ENCODE measurements at places on chromosomes 2 and 18.

- DNase-seq: no peak
Observed at GRCh38 chr18:37684590-37684989, 119.0 kb upstream of the CELF4 start.

DNA sequence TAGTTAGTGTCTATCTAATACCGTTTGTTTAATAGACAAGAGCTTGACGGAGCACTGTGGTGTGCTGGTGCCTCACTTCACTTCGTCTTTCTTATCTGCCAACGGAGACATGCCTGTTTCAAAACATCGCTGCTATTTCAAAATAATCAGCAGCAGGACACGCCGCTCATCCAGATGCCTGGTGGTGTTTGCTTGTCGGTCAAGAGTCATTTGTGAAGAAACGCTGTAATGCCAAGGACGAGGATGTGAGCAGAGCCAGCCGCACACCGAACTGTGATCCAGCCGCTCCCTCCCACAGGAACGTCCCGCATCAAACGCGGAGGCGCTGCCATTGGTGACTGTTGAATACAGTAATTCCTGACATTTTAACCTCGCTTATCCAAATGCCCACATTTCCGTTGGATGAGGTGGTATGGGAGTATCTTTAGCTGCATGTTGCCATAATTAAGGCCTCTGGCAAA is 432.4 kb downstream of the FBXO15 start:
- DNase-seq: no peak

GRCh38 chr2:29035016-29035745 is 39.1 kb downstream of the PCARE start:
- DNase-seq: no peak

DNA sequence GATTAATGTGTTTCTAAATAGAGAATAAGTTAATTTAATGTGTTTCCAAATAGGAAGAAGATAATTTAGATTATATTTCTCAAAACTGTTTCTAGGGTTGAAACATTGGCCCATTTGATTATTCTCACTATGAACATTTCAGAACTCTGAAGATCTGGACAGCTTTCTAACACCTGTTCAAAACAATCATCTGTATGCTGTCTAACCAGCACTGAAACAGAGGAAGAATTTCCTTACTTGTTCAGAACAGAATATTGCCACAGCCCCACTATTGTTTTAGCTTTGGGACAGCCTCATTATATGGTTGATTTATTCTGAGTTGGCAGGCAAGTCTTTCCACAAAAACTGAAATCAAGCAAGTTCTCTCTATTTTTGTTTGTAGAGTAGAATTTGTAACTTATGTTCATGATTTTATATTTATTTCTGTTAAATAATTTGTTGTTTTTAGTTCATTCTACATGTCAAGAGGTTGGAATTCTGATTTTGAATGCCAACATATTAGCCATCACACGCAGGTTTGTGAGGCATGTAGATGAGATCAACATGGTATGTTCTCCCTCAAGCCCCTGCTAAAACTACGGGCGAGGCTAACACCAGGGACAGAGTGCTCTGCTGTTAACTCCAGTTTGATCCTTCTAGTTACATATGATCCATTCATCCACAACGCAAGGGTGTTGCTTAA is 11.2 kb downstream of the IL18RAP start:
- DNase-seq: no peak

- DNase-seq: no peak
Observed at GRCh38 chr2:30957591-30957990, 150.3 kb upstream of the CAPN13 start.

DNA sequence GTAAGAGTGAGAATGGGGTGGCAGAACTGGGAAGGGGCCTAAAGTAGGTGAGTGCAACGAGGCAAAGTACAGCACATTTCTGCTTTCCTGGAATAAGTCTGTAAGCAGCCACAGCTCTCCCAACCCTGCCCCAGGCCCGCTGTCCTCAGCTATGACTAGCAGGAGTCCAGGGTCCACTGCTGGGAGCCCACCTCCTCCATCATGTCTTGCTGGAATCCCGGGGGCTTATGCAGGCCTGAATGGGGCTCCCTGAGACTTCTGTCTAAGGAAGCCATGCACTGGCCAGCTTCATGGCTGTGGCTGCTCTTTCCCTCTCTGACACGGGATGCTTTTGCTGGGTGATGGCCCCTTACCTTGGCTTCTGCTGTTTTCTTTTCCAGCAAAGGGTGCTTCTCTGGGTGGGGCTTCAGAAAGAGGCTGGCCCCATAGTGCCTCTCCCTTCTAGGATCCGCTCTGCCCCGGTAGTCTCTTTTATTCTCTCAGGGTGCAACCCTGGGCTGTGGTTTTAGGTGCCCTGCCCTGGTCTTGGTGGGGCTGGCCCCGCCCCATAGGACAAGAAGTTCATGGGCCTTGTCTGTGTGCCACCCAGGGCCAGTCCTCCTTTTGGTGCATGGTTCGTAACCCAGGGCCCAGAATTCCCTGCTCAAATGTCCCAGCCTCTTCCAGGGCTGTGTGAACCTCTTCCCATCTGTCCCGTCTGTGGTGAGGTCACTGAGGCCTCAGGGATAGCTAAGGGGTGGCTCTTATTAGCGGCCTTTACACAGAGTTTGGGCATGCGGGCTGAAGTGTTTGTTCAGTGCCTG is 33.8 kb upstream of the POLE4 start:
- DNase-seq: no peak

DNA sequence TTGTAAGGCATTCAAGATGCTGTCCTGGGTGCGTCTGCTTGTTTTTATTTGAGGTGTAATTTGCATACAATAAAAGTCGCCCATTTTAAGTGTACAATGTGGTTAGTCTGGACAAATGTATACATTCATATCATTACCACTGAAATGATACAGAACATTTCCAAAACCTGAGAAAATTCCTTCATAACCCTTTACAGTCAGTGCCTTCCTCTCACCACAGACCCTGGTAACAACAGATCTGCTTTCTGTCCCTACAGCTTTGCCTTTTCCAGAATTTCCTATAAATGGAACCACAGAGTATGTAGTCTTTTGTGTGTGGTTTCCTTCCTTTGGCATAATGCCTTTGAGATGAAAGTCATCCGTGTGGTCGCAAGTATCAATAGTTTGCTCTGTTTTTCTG is 45.8 kb upstream of the NFU1 start:
- no peak for DNase-seq

GRCh38 chr18:28147674-28148171 is 29.2 kb downstream of the CDH2 start:
- no peak for DNase-seq

DNA sequence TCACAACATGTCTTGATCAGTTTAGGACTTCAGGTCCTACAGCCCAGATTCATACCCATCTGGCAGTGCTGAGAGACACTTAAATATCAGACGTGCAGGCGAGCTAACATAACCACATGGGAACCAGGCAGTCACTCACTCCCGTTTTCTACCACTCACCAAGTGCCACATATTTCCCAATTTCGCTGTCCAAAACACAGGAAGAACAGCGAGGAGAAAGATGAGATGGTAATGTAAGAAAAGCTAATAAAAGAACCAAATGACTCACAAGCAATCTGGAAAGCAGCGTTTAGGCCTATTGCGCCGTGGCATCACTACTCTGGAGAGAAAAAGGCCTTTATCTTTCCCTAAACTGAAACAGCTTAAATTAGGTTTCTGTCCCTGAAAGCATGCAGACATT is 647.8 kb upstream of the SLC39A10 start:
- no peak for DNase-seq

- no peak for DNase-seq
Observed at GRCh38 chr2:146807568-146808168, 1037.2 kb upstream of the ACVR2A start.

- no peak for DNase-seq
Observed at GRCh38 chr2:231634951-231635875, 42.5 kb downstream of the TEX44 start.

GRCh38 chr2:59790186-59791003 is 763.1 kb downstream of the BCL11A start:
- DNase-seq: no peak

DNA sequence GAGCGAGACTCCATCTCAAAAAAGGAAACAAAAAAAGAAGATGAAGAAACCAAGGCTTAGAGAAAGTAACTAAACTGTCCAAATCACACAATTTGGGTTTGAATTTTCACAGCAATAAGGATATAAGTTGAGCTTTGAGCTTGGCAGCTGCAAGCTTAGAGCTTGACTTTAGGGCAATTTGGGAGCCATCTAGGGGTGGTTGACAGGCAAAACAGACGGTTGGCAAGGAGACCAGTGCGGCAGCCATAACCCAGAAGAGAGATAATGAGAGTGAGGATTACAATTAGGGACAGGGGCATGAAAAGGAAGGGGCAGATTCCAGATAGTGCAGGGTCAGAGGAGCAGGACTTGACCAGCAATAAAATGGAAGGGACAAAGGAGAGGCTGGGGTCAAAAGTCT is 382.2 kb upstream of the HNRNPA3 start:
- no peak for DNase-seq

- DNase-seq: no peak
Observed at GRCh38 chr2:70116936-70117552, 29.8 kb downstream of the PCBP1 start.

DNA sequence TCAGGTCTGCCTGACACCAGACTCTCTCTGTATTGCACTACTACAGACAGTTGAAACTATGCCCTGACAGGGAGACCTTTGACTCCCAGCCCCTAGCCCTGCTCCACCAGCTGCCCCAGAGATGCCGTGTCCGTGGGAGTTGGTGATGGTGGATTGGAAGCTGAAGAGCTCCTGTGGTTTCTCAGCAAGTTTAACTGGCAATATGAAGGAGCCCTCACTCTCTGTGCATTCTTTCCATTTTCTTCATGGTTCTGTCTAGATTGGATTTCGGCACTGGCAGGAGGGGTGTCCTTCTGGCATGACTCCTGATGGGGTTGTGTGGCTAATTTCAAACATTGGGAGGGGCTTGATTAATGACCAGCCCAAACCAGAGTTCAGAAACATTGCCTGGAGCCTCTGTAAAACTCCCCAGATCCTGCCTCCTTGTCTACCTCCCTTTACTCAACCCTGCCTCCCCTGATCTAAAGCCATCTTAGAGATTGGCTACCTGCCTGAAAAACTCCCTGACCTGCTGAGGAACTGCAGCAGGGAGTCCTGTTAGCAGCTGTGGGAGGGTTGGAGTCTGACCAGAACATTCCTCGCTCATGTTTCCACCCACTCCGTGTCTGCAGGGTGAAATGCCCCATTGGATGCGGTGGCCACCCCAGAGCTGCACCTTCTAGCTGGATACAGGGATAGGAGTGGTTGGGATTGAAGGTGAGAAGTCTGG is 206.9 kb upstream of the SPRED2 start:
- DNase-seq: no peak

- no peak for DNase-seq
Observed at GRCh38 chr18:35999925-36000324, 27.4 kb downstream of the RMP24 start.

GRCh38 chr2:74472945-74473258 is 422 bp upstream of the MRPL53 start:
- DNase-seq: no peak

- DNase-seq: no peak
Observed at GRCh38 chr2:96396602-96397001, 61.0 kb downstream of the NCAPH start.

DNA sequence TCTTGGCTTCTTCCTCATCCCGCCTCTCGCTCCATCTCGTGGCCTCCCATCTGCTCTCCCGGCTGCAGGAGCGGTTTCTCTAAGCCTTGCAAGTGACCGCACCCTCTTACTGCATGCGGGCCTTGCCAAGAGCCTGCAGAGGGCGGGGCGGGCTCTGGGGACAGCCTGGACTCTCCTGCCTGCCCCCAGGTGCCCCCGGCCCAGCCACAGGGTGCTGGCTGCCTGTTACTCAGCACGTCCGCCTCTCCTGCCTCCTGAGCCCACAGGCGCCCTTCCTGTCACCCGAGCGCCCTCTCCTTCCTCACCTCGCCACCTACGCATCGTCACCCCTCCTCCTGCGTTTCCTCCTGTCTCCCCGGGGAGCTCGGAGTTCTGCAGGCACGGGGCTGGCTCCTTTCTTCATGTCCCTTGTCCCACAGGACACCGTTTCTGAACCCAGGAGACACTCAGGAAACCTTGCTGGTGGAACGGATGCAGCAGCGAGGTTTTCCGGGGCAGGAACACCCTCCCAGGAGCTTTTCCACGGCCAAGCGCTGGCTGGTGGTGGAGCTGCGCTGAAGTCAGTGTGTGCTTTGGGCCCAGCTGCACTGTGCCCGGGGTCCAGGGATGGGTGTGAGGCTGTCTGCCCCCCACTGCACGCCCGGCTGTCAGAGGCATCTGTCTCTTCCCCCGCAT is 28.5 kb downstream of the HPCAL1 start:
- peak; percentile 56 for DNase-seq

DNA sequence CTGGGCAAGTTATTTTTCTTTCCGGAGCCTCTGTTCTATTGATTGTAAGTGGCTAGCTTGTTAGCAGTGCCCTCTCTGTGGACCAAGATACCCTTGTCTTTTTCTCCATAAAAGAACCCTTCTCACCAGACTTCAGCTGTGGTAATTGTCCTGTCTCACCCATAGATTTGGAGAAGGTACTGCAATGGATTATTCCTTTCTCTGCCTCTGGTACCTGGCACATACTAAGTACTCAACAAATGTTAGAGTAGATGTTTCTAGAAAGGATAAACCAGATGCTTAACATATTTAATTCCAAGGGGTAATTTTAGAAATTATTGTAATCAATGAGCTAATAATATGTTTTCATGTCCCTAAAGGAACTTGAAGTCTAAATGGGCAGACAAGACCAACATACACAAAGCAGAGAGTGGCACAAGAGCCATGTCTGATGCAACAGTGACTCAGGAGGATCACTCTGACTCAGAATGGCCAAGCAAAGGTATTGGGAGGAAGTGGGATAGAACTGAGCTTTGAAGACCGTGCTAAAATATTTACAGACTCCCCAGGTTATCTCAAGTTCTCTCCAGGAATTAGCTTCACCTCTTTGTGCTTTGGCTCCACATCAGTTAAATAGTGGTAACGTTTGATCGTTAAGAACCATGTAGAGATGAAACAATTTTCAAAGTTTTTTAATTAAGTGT is 129.7 kb upstream of the OSR1 start:
- DNase-seq: no peak

GRCh38 chr2:1516798-1517060 is 103.5 kb downstream of the TPO start:
- no peak for DNase-seq

DNA sequence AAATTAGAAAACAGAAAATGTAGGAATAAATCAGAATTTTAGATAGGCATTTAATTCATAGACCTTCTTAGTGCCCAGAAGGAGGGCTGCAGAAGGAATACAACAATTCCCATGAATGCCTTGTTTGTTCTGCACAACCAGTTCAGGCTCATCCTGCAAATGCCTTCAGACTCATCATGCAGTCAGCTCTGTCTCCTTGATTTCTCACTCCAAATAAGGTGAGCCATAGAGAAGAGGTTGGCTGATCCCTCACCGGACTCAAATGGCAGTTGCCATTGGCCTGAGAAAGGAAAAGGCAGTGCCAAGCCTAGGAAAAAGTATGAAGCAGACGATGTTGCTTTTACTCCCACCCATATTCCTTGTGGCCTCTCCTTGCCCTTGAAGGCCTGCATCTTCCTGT is 50.3 kb downstream of the DSC3 start:
- no peak for DNase-seq

DNA sequence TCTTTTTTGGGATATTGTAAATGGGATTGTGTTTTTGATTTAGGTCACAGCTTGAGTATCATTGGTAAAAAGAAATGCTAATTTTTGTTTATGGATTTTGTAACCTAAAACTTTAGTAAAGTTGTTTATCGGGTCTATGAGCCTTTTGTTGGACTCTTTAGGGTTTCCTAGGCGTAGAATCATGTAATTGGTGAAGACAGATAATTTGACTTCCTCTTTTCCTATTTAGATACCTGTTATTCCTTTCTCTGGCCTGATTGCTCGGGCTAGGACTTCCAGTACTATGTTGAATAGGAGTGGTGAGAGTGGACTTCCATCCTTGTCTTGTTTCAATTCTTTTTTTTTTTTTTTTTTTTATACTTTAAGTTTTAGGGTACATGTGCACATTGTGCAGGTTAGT is 149.0 kb downstream of the QPCT start:
- no peak for DNase-seq

GRCh38 chr2:69914164-69914949 is 552 bp upstream of the MXD1 start:
- DNase-seq: peak; percentile 99

Data from KG1 (cell line).